ENCODE measurements at places on chromosomes 2 and 18.
A peak's percentile ranks its signal among the peaks of the same experiment; 100 is the strongest.

DNA sequence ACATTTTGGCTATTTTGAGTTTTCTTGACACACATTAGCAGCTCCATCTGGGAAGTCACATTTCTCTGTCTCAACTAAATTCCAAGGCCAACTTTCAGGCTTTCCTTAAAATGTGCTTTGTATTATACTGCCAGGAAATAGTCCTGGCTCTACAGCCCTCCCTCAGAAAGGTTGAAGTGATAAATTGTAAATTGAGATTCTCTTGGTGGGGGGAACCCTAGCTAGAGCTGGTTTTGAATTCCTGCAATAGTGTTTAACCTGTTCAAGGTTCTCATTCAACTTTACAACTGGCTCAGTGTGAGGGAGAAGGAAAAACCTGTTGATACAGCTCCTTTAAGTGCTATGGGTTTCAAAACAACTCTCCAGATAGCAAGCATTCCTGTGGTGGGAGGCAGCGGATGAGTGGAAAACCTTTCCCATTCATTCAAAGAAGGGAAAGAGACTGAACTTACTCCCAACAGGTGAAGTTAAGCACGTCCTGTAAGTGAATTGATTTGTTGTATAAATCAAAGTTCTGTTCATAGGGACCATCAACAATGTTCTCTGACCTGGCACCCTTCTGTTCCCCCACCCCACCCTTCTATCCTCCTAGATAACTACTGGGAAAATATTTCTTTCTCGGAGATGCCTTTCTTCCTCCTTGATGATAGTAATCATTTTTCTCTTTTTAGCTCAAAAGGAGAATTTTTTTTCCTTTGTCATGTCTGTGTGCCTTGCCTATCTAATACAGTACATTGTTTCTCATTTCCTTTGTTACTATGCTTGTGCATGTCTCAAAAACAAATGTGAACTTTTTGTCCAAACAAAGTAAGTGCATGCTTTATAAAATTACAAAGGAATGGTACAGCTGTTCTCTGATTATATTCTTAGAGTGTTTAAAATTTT, 44.2 kb upstream of the SLC39A10 start:
- DNase-seq, result peak; percentile 90

- DNase-seq, result no peak
Observed at GRCh38 chr2:28589746-28590463, 94.0 kb downstream of the PLB1 start.

GRCh38 chr2:218021536-218022071, 18.8 kb upstream of the TNS1 start:
- no peak for DNase-seq

DNA sequence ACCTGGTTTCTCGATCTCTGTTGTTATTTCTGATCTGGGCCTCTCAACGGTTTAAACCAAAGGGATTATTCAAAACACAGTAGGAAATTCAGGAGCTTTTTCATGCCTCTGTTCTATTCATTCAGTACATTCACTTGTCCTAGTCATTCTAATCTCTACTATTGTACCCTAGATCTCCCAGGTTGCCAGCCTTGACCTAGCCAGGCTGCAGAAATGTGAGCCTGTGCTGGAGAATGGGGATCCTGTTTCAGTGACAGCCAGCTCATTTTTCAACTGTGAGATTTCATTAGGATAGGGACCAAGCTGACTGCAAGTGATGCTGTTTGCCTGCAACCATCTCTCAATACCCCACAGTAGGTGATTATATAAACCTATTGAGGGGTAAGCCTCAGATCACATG, 186.2 kb downstream of the CMPK2 start:
- DNase-seq, result no peak

- no peak for DNase-seq
Observed at GRCh38 chr2:238138331-238139195, at the start of gene KLHL30. Gene KLHL30 (plus strand): TSS chr2:238138668. CDS start chr2:238140755, 2,087 bp downstream.

- DNase-seq, result no peak
Observed at GRCh38 chr2:63881205-63881604, 39.5 kb downstream of the UGP2 start.

- no peak for DNase-seq
Observed at GRCh38 chr2:30305235-30305634, 73.9 kb downstream of the LBH start.

DNA sequence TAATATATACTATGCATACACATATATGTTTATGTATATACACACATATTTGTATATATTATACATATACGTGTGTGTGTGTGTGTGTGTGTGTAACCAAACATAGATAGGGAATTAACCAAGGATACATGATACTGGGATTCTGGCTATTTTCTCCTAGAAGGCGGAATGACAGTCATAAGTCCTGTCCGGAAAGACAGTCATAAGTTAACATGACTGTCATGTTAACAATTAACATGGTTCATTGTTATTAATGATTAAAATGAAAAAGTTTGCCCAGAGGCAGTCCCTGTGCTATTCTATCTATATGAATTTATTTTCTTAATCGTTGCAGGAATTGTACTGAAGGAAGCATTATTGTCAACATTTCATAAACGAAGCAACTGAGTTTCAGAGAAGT, 450.7 kb upstream of the NXPH2 start:
- no peak for DNase-seq

- DNase-seq, result no peak
Observed at GRCh38 chr2:237312021-237312755, 101.8 kb downstream of the COL6A3 start.

DNA sequence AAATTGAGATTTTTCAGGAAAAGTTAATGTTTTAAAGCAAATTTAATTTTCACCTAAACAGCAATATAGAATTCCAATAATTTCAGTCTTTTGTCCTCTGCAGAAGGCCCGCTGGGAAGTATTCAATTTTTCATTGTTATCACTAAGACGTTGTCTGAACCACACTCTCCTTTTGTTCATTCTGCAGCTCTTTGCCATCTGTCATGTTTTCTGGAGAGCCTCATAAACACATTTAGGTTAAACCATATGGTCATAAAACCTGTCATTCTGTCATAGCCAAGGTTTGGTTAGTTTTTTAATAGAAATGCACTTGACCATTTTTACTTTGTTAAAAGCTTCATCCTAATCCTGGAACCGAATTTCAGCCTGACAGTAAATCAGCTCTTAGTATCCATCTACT, 54.0 kb upstream of the PGAP1 start:
- DNase-seq, result no peak

DNA sequence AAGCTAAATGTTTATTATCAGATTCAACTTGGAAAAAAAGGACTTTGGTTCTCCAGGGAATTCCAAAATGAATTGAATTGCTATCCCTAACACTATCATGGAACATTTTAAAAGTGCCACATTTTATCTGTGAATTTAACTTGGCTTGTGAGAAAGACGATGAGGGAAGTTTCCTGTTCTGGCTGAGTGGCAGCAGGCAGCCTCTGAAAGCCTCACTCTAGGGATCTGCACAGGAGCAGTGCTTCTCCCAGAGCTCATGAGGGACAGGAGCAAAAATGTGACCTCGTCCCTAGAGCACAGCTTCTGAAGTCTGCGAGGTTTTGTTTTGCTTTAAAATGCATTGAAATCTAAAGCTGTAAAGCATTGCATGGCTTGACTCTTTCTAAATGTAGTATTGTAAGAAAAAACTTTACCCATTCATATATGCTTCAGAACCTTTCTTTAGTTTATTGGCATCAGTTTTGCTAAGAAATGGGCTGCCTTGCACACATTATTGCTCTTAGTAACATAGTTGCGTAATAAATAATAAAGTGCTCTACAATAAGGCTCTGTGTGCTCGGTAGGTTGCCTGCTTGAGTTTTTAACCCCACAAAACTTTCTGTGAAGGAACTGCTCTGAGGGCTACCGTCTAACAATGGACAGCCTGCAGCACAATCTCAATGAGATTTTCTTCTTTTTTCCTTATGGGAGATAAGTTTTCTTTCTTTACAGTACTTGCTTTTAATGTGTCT, 136.2 kb upstream of the CDCA7 start:
- no peak for DNase-seq

DNA sequence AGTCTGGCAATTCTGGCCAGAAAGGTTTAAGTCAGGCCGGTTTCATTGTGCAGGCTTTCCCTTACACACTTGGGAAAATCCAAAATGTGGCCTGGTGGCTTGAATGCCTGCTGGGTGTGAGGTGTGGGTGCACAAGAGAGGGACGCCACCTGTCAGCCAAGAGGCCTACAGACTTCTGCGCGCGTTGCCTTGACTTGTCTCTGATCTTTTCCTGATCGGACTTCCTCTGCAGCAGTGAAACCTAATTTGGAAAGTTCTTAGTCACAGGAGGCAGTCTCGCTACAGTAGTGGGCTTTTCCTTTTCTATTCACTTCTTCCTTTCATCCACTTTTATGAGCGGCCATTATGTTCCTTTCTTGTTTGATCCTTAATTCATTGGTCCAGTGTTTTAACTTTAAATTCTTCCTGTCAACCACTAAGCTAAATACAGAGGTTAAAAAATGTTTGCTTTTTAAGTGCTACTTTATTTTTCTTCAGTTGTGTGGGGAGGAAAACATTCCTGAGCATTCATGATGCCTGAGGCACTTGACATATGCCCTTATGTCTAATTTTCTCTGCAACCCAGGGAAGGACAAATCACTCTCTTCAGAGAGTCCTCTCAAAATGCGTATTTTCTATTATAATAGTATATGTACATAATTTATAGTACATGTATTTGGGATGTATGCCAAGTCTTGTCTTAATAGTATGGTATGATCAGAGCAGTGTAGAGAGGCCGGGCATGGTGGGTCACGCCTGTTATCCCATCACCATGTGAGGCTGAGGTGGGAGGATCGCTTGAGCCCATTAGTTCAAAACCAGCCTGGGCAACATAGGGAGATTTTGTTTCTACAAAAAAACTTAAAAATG, 128.9 kb downstream of the WDSUB1 start:
- DNase-seq, result no peak

GRCh38 chr2:84862006-84862405, 18.9 kb downstream of the TRABD2A start:
- DNase-seq, result no peak

DNA sequence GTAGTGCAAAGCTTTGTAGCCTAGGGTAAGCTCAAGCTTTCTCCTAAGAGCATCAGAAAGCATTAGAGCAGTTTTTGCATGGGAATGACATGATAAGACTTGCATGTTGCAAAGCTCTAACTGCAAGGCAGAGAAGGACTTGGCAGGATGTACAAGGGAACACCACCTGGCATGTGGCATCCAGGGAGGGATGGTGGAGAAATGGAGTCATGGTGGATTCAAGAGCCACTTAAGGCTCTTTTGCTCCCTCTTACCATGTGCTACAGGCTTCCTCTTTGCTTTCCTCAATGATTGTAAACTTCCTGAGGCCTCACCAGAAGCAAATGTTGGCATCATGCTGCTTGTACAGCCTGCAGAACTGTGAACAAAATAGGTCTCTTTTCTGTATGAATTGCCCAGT, 266.0 kb downstream of the GLI2 start:
- DNase-seq, result no peak

- DNase-seq, result no peak
Observed at GRCh38 chr2:237287872-237288271, 126.1 kb downstream of the COL6A3 start.

GRCh38 chr2:216690853-216691741, 4.3 kb downstream of the IGFBP5 start:
- DNase-seq, result peak; percentile 38

- DNase-seq, result no peak
Observed at GRCh38 chr2:24870891-24871705, 48.9 kb downstream of the ADCY3 start.

DNA sequence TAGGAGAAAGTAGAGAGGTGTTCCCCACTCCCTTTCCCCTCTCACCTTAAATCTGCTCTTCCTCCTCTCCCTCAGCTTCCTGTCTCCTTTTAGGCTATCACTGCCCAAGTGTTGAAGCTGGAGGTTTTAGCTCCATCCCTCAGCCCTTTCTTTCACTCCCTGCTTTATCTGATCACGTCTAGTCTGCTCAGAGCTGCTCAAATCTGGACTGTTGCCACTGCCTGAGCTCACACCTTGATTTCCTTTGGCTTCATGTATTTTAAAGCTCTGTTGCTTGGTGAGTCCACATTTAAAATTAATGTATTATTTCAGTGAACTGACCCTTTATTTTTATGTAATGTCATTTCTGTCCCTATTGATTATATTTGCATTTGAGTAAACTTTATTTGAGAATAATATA, 236.6 kb downstream of the PTGR3 start:
- DNase-seq, result no peak

GRCh38 chr18:48941672-48942071, 9.1 kb downstream of the SMAD7 start:
- no peak for DNase-seq

- DNase-seq, result peak; percentile 62
Observed at GRCh38 chr18:32373995-32374394, 96.7 kb downstream of the GAREM1 start.
